CD4-positive, CD25-positive, alpha-beta regulatory T cell (primary cell): ENCODE measurements at places on chromosomes 13 and 19.

GRCh38 chr13:35552172-35552844 lies 75.8 kb upstream of the MAB21L1 start:
- DNase-seq: no peak
- no peak overlapping the region for H3K4me3 ChIP-seq
- H3K27me3 ChIP-seq: no peaks in the 10 kb centered on the region
- H3K27ac ChIP-seq: no peak overlapping the region
- no peaks in the 10 kb centered on the region for H3K4me1 ChIP-seq
- no peaks in the 10 kb centered on the region for H3K36me3 ChIP-seq

- peaks cover 7% of the 10 kb centered on the region for H3K4me1 ChIP-seq
- H3K4me3 ChIP-seq: no peak overlapping the region
- peak overlapping the region; percentile 41 for H3K27ac ChIP-seq
- no peak for DNase-seq
- peaks cover 29% of the 10 kb centered on the region for H3K36me3 ChIP-seq
Measured at GRCh38 chr19:1112268-1113029, 8.7 kb downstream of the GPX4 start.

GRCh38 chr19:12953799-12954611 lies 3.0 kb downstream of the GADD45GIP1 start:
- H3K27ac ChIP-seq: no peak overlapping the region
- DNase-seq: no peak
- H3K4me1 ChIP-seq: peaks cover 26% of the 10 kb centered on the region
- no peak overlapping the region for H3K4me3 ChIP-seq
- no peaks in the 10 kb centered on the region for H3K27me3 ChIP-seq
- peaks cover 45% of the 10 kb centered on the region for H3K36me3 ChIP-seq

DNA sequence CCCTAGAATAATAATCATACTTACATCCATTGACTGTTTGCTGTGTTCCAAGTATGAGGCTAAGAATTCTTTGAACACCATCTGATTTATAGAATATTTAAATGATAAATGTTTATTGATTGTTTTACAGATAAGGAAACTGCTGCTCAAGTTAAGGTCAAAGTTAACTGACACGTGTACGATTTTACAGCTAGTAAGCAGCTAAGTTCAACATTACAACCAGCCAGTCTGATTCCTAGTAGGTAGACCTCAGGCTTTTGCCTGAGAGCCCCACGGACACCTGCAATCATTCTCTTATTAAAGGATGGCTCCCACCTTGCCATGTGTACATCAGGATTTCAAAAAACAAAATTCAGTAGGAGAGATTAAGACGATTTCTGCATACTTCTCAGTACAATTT lies 141.9 kb downstream of the SPRY2 start:
- DNase-seq: no peak
- H3K36me3 ChIP-seq: no peaks in the 10 kb centered on the region
- H3K27ac ChIP-seq: no peak overlapping the region
- H3K4me1 ChIP-seq: no peaks in the 10 kb centered on the region
- no peak overlapping the region for H3K4me3 ChIP-seq

GRCh38 chr13:112861876-112862615 lies 107.0 kb upstream of the MCF2L start:
- DNase-seq: no peak
- peaks cover 62% of the 10 kb centered on the region for H3K36me3 ChIP-seq
- H3K27me3 ChIP-seq: no peaks in the 10 kb centered on the region
- no peak overlapping the region for H3K4me3 ChIP-seq
- H3K27ac ChIP-seq: no peak overlapping the region
- H3K4me1 ChIP-seq: no peaks in the 10 kb centered on the region

- no peak for DNase-seq
- no peak overlapping the region for H3K27ac ChIP-seq
- H3K36me3 ChIP-seq: no peaks in the 10 kb centered on the region
- H3K4me3 ChIP-seq: no peak overlapping the region
Measured at GRCh38 chr13:112997188-112998130, 28.4 kb downstream of the MCF2L start.

GRCh38 chr13:20843166-20843565 lies 59.4 kb downstream of the XPO4 start:
- no peaks in the 10 kb centered on the region for H3K4me1 ChIP-seq
- no peak overlapping the region for H3K4me3 ChIP-seq
- DNase-seq: no peak
- H3K27me3 ChIP-seq: no peaks in the 10 kb centered on the region
- H3K27ac ChIP-seq: no peak overlapping the region
- H3K36me3 ChIP-seq: peaks cover 38% of the 10 kb centered on the region

GRCh38 chr19:3054972-3055740 lies 7.1 kb downstream of the TLE5 start:
- no peak for DNase-seq
- peak overlapping the region; percentile 8 for H3K27ac ChIP-seq
- H3K36me3 ChIP-seq: peaks cover 62% of the 10 kb centered on the region
- H3K27me3 ChIP-seq: no peaks in the 10 kb centered on the region
- H3K4me3 ChIP-seq: no peak overlapping the region

DNA sequence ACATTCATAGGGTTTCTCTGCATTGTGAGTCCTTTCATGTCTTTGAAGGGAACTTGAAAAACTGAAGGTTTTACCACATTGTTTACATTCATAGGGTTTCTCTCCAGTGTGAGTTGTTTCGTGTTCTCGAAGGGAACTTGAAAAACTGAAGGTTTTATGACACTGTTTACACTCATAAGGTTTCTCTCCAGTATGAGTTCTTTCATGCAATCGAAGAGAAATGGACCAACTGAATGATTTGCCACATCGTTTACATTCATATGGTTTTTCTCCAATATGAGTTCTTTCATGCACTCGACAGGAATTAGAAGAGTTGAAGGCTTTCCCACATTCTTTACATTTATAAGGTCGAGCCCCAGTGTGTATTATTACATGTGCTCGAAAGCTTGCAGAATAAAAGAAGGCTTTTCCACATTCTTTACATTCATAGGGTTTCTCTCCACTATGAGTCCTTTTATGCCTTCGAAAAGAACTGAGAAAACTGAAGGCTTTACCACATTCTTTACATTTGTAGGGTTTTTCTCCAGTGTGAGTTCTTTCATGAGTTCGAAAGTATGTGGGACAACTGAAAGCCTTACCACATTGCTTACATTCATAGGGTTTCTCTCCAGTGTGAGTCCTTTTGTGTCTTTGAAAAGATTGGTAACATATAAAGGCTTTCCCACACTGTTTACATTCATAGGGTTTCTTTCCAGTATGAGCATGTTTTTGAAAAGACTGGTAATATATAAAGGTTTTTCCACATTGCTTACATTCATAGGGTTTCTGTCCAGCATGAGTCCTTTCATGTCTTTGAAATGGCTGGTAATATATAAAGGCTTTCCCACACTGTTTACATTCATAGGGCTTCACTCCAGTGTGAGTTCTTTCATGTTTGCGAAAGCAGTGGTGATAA lies 20.7 kb downstream of the ZNF14 start:
- no peaks in the 10 kb centered on the region for H3K4me1 ChIP-seq
- H3K27me3 ChIP-seq: no peaks in the 10 kb centered on the region
- no peak overlapping the region for H3K4me3 ChIP-seq

- no peak overlapping the region for H3K27ac ChIP-seq
- H3K36me3 ChIP-seq: no peaks in the 10 kb centered on the region
- DNase-seq: no peak
- no peaks in the 10 kb centered on the region for H3K4me1 ChIP-seq
Measured at GRCh38 chr19:1699386-1699785, 47.0 kb upstream of the TCF3 start.

- DNase-seq: no peak
- H3K36me3 ChIP-seq: no peaks in the 10 kb centered on the region
- H3K4me3 ChIP-seq: no peak overlapping the region
- no peaks in the 10 kb centered on the region for H3K27me3 ChIP-seq
- H3K27ac ChIP-seq: no peak overlapping the region
- H3K4me1 ChIP-seq: no peaks in the 10 kb centered on the region
Measured at GRCh38 chr13:112900691-112901091, 68.3 kb upstream of the MCF2L start.

DNA sequence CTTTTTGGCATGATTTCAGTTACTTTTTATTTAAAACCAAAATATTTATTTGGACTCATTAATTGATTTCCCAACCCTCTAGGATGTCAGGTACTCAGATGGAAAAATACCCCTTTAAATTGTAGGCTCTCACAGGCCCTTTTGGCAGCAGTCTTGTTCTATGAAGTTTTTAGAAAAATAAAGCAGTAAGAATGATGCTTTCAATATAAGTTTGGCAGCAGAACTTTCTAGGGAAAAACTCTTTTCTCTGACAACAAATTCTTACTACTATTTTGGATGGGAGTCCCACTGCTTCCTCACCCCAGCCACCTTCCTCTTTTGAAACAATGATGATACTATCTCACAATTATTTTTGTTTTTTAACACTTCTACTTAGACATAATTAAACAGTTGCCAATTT lies 581.6 kb upstream of the SGCG start:
- H3K27me3 ChIP-seq: no peaks in the 10 kb centered on the region
- H3K36me3 ChIP-seq: no peaks in the 10 kb centered on the region
- H3K4me3 ChIP-seq: no peak overlapping the region
- no peak overlapping the region for H3K27ac ChIP-seq

DNA sequence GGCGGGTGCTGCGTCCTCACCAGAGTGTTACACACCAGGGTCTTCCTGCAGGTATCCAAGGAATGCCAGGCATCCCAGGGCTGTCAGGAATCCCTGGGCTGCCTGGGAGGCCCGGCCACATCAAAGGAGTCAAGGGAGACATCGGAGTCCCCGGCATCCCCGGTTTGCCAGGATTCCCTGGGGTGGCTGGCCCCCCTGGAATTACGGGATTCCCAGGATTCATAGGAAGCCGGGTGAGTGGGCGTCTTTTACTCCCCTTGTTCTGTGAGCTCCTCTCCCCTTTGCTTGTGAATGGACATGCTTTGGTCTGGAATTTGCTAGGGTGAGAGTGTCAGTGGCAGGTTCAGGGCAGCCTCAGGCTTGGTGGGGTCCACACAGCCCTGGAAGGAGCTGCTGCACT lies 75.9 kb downstream of the RAB20 start:
- no peak overlapping the region for H3K27ac ChIP-seq
- H3K36me3 ChIP-seq: no peaks in the 10 kb centered on the region
- H3K27me3 ChIP-seq: no peaks in the 10 kb centered on the region
- H3K4me3 ChIP-seq: no peak overlapping the region
- H3K4me1 ChIP-seq: no peaks in the 10 kb centered on the region

DNA sequence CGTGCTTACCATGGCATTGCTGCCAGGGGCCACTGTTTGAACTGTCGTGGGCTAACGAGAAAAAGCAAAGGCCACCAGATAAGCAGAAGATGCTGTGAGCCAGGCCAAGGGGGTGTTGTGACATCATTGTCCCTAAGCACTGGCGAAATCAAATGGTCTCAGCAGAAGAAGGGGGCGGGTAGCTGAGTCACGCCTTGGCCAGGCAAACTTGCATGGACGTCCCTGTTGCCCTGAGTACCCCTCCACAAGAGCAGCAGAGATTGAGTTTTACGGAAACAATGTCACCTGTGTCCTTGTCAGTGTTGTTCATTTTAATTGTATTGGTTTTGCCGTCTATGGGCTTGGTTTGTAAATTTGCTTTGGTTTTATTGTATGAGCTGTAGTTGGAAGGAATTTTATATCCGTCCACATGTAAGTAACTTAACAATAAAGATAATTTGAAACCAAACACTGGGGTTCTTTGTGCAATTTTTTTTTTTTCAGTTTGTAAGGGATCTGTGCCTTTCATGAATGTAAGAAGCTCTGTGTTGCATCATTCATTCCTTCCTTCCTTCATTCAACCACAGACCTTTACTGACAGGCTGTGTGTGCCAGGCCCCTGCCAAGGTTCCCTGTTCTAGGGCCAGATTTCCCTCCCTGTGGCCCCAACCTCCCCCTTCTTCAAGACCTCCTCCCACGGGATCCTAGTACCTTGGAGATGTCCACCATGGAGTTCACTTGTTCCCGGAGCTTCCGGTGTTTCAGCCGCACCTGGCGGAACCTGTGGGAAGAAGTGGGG lies 12.3 kb downstream of the KCNN4 start:
- H3K27ac ChIP-seq: peak overlapping the region; percentile 26
- H3K27me3 ChIP-seq: no peaks in the 10 kb centered on the region
- peaks cover 61% of the 10 kb centered on the region for H3K36me3 ChIP-seq
- DNase-seq: no peak
- peaks cover 33% of the 10 kb centered on the region for H3K4me1 ChIP-seq

DNA sequence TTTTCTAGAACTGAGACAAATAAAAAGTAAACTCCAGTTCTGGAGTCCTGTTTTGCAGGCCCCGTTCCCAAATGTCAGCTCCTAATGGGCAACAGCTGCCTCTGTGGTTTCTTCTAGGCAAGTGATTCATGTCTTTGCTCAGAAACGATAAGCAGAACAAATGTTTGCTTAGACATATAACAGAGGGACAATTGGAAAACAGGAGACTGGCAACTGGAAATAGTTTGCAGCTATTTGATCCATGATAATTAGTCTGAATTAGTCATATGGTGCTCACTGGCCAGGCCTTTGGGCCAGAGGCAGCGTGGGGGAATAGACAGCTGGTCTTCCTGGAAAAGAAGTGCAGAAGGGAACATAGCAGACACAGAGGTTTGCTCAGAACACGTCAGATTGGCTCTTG lies 29.2 kb upstream of the TSHZ3 start:
- no peaks in the 10 kb centered on the region for H3K4me1 ChIP-seq
- H3K27me3 ChIP-seq: peaks cover 3% of the 10 kb centered on the region
- H3K27ac ChIP-seq: no peak overlapping the region
- DNase-seq: no peak

DNA sequence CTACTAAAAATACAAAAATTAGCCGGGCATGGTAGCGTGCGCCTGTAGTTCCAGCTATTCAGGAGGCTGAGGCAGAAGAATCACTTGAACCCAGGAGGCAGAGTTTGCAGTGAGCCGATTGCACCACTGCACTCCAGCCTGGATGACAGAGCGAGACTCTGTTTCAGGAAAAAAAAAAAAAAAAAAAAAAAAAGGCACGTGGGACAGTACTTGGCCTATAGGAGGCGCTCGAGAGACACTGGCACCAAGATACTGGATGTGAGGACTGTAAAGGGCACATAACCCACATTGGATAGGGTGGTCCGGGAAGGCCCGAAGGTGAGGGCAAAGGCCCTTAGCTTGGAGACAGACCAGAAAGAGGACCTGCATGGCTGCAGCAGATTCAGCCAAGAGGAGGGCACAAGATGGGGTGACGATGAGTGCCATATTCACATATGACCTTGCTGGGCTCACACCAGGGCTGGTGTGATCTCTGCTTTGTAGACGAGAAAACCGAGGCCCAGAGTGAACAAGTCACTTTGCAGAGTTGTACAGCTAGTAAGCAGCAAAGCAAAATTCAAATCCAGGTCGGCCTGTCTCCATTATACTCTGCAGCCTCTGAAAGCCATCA lies 89.4 kb downstream of the DPF1 start:
- DNase-seq: no peak
- H3K4me3 ChIP-seq: no peak overlapping the region
- no peaks in the 10 kb centered on the region for H3K4me1 ChIP-seq

- no peaks in the 10 kb centered on the region for H3K4me1 ChIP-seq
- H3K36me3 ChIP-seq: no peaks in the 10 kb centered on the region
- DNase-seq: no peak
- H3K4me3 ChIP-seq: no peak overlapping the region
Measured at GRCh38 chr13:68046903-68047302, 816.8 kb upstream of the PCDH9 start.

- H3K27ac ChIP-seq: peak within 1 kb of the TSS; percentile 88
- H3K36me3 ChIP-seq: peaks cover 30% of the 10 kb centered on the region
- no peaks in the 10 kb centered on the region for H3K27me3 ChIP-seq
- H3K4me1 ChIP-seq: peaks cover 29% of the 10 kb centered on the region
Measured at GRCh38 chr19:19627621-19628500, at the start of gene LPAR2. TSS of gene LPAR2 (minus strand) at chr19:19628220. CDS start at chr19:19627275, 945 bp downstream.

GRCh38 chr13:29664591-29664990 lies 69.1 kb upstream of the SLC7A1 start:
- H3K4me3 ChIP-seq: no peak overlapping the region
- no peaks in the 10 kb centered on the region for H3K36me3 ChIP-seq
- peaks cover 4% of the 10 kb centered on the region for H3K27me3 ChIP-seq
- H3K27ac ChIP-seq: no peak overlapping the region

GRCh38 chr13:101231751-101232428 lies 184.4 kb downstream of the NALCN start:
- no peaks in the 10 kb centered on the region for H3K36me3 ChIP-seq
- H3K27ac ChIP-seq: no peak overlapping the region
- H3K27me3 ChIP-seq: no peaks in the 10 kb centered on the region
- no peak overlapping the region for H3K4me3 ChIP-seq
- no peaks in the 10 kb centered on the region for H3K4me1 ChIP-seq
